ENCODE measurements at places on chromosomes 7 and 10.

- no peak for DNase-seq
These were observed 46.7 kb downstream of the HTRA1 start for GRCh38 chr10:122508021-122508420.

- no peak for DNase-seq
These were observed 93.1 kb downstream of the OAT start for GRCh38 chr10:124325633-124325914.

GRCh38 chr7:73449422-73449821, 15.8 kb downstream of the FZD9 start:
- peak; percentile 60 for DNase-seq

- no peak for DNase-seq
These were observed 6.0 kb upstream of the DAGLB start for GRCh38 chr7:6453734-6454133.

GRCh38 chr10:70403483-70404035, 386 bp upstream of the EIF4EBP2 start:
- no peak for DNase-seq

- DNase-seq, result no peak
These were observed 112.5 kb upstream of the PRSS1 start for GRCh38 chr7:142636751-142637150.

GRCh38 chr7:108736221-108736891, 166.7 kb downstream of the DNAJB9 start:
- DNase-seq, result no peak

GRCh38 chr10:97331153-97331703, 3.3 kb downstream of the FRAT2 start:
- no peak for DNase-seq

GRCh38 chr10:120813085-120813484, 38.1 kb upstream of the WDR11 start:
- DNase-seq, result no peak

GRCh38 chr7:86600506-86601290, 43.0 kb upstream of the GRM3 start:
- DNase-seq, result no peak

- DNase-seq, result no peak
These were observed 61.9 kb downstream of the SH3PXD2A start for GRCh38 chr10:103793429-103793828.

DNA sequence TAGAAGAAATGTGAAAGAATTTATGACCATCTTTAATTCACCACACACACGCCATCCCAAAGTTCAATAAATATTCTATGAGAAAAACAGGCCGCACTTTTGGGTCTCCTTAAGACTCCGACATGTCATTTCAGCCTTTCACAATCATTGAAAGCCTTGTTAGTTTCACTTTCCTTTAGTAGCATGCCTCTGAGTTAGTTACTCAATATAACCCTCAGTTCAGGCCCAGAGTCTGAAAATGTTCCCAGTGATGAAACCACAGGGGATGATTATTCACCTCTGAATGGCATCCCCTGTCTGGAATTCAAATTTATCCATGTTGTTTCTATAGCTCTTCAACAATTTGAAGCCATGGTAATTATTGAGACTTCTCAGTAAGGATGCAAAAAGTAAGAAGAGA, 278.1 kb upstream of the NRP1 start:
- DNase-seq, result no peak

DNA sequence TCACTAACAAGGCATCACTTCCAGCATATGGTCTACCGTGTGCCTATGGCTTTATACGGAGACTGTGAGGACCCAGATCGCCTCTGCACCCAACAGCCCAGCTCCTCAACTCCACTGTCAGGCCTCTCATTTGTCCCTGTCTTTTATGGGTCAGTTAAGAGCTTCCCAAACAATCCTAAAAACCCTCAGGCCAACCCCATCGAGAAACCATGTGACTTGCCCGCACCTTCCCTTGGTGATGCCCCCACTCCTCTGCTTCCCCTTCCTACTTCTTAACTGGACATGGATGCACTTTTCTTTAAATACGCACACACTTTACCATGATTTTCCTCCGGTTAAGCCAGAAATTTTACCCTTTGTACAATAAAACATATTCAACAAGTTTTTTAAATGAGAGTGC, 46.8 kb downstream of the BAIAP2L1 start:
- DNase-seq, result no peak

GRCh38 chr7:83876593-83876992, 227.7 kb upstream of the SEMA3E start:
- no peak for DNase-seq

DNA sequence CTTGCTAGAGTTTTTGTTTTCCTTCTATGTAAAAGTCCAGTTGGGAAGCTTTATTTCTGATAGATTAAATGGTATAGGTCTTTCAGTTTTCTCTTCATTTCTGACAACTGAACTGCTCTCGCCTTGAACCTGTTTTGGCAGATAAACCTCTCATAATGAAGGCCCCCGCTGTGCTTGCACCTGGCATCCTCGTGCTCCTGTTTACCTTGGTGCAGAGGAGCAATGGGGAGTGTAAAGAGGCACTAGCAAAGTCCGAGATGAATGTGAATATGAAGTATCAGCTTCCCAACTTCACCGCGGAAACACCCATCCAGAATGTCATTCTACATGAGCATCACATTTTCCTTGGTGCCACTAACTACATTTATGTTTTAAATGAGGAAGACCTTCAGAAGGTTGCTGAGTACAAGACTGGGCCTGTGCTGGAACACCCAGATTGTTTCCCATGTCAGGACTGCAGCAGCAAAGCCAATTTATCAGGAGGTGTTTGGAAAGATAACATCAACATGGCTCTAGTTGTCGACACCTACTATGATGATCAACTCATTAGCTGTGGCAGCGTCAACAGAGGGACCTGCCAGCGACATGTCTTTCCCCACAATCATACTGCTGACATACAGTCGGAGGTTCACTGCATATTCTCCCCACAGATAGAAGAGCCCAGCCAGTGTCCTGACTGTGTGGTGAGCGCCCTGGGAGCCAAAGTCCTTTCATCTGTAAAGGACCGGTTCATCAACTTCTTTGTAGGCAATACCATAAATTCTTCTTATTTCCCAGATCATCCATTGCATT, 27.1 kb downstream of the MET start:
- DNase-seq, result peak; percentile 92

GRCh38 chr10:20180766-20181165, 364.5 kb downstream of the PLXDC2 start:
- no peak for DNase-seq
